HT-29 (cell line): ENCODE measurements at places on chromosomes 7 and 10.

DNA sequence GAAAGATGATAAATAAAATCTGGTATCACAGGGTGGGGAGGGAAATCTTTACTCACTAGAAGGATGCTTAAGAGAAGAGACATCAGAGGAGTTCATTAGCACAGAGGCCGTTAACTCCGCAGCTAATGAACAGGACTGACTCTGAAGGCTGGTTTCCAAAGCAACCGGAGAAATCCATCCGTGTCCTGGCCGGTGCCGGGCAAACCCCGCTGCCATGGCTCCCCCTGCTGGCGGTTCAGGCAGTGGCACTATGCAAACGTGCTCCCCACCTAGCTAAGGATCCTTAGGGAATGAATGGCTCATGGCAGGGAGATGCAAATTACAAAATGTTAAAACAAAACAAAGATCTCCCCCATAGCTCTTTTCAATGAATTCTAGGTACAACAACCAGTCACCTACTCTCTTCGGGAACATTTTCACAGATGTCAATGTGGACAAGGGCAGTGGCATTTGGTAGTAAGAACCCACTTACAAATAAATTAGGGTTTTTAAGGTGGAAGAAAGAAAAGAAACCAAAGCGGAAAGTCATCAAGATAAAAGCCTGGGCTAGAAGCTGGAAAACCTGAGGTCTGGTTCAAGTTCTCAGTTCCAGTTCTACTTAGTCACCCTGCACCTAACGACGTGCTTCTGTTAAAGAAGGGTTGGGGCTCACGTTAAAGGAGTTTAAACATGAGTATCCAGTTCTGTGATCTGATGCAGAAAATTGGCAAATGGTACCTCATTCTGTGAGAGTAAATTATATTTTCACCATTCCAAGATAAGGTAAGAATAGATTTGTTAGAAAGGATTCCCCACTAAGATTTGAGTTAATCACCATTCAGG, 138.2 kb downstream of the SVIL start:
- DNase-seq = peak; percentile 80

DNA sequence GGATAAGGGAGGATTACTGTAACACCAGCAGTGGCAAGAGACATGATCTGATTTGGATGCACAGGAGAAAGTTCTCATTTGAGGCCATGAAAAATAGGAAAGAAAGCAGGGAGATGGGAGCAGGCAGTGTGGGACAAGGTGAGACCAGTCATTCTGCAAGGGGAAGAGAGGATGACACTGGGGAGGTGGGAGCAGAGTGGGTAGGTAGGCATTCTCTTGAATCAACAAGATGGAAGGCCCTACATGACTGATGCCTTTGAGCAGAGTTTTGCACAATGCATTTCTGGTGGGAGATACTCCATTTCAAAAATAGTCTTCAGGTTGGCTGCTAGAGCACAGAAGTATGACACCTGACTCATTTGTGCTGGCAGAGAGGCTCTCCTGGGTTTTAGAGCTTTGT, 10.5 kb downstream of the RPS24 start:
- DNase-seq = no peak

DNA sequence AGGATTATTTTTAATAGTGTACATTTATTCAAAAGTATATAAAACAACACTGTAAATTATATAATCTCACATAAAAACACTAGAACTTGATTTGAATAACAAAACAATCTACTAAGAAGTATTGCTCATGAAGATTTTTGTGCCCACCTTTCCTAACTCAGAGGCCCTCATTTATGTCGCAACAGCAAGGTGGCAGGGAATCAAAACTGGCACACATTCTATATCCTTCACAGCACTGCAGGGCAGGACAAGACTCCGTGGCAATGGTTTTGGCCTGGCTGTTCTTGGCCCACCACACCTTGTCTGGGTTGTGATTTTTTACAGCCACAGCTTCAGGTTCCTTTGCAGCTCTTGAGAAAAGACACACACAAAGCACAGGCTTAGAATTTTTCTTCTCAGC, 3.4 kb upstream of the CUZD1 start:
- no peak for DNase-seq

DNA sequence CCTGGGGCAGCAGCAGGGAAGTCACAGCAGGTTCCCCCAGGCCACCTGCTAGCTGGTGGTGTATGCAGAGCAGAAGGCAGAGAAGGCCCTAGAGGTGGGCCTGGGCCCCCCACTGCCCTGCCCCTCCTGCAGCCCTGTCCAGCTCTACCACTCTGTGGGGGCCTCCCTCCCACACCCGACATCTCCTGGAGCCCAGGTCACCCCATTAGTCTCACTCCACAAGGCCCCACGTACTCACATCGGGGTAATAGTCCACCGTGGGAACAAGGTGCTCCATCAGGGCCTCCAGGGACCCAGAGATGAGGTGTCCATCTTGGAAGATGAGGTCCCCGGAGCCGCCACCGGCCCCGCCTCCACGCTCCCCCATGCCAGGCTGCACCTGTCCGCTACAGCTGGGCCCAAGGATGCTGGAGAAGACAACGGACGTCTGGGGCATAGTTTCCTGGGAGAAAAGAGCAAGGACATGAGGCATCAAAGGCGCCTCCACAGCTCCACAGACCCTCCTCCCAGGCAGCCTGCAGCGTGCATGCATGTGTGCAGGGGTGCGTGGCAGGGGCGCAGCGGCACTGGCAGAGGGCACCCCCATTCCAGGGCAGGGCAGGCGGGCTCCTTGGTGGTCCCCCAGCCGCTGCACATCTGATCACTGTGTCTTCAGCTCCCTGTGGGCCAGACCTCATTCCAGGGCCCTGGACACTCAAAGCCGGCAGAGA, 61.0 kb downstream of the RASGEF1A start:
- no peak for DNase-seq

DNA sequence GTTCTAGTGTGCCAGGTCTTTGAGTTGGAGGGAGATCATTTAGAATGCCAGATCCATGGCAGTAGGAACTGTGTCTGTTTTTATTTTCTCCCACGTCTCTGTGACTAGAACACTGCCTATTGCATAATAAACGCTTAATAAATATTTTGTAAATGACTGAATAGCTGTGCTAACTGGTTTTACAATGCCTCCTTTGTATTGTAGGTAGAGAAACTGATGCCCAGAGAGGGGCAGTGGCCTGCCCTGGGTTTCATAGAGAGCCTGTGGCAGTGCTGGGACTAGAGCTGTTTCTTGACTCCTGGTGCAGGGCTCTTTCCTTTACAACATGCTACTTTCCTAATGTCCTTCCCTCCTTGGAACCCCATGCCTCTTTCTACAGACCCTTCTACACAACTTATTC, 2.5 kb downstream of the TAS2R5 start:
- DNase-seq = no peak

GRCh38 chr7:1049006-1049741, 4.8 kb downstream of the GPR146 start:
- no peak for DNase-seq

GRCh38 chr7:65475734-65476319, 102.2 kb downstream of the ZNF92 start:
- peak; percentile 60 for DNase-seq

DNA sequence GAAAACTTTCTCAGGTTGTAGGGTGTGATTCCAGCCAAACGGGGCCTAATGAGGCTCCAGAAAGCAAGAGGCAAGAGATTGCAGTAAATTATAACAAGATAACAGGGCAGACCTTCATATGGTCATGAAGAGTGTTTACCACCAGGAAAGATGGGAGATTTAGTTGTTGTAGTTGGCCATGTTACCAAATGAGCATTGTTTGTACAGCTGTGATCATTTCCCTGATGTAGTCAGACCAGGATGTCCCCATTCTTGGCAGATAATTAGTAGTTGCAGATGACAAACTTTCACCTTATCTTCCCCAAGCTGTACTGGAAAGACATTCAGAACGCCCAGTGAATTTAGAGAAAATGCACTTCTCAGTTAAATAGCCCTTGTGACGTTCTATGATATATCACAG, 630.8 kb downstream of the ANKRD7 start:
- DNase-seq = no peak

GRCh38 chr7:144483189-144483588, 79.7 kb upstream of the NOBOX start:
- DNase-seq = no peak

GRCh38 chr10:96500519-96500918, 13.2 kb downstream of the TLL2 start:
- no peak for DNase-seq

DNA sequence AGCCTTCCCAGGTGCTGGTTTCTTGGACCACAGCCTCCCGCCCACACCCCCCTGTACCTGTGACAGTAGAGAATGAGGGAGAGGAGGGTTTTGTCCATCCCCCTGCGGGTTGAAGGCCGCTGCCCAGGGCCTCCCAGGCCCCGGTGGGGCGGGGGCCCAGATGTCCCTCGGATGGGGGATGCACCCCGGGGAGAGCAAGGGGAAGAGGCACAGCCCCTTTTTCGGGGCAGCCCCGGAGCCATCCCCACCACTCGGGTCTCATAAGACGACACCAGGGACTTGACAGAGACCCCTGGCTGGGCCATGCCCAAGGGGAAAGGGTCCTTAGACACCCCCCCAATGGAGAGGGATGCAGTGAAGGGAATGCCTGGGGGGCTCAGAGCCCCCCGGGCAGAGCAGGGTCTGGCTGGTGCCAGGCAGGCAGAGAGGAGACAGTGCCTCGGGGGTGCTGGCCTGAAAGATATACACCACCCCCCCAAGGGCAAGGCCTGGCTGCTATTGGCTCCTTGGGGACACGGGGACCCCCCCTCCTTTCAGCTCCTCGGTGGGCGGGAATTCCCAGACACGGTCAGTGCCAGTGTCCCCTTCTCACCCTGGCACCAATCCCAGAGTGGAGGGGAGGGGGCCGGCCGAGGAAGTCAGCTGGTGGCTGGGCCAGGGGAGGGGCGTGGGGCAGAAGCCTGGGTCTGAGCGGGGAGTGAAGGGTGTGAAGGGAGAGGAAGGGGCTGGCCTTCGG, 3.7 kb upstream of the SPACDR start:
- no peak for DNase-seq

- DNase-seq = no peak
Measured at GRCh38 chr7:103141753-103142404, 7.0 kb downstream of the NAPEPLD start.

GRCh38 chr7:110442381-110442837, 648.5 kb upstream of the LRRN3 start:
- DNase-seq = peak; percentile 94

GRCh38 chr7:70470746-70471145, 661.2 kb upstream of the GALNT17 start:
- peak; percentile 17 for DNase-seq

- DNase-seq = no peak
Measured at GRCh38 chr10:54282012-54282411, 519.0 kb downstream of the PCDH15 start.

- DNase-seq = no peak
Measured at GRCh38 chr7:326273-326672, 36.3 kb downstream of the FOXL3 start.

GRCh38 chr7:135386181-135386580, 123.7 kb downstream of the CNOT4 start:
- no peak for DNase-seq

DNA sequence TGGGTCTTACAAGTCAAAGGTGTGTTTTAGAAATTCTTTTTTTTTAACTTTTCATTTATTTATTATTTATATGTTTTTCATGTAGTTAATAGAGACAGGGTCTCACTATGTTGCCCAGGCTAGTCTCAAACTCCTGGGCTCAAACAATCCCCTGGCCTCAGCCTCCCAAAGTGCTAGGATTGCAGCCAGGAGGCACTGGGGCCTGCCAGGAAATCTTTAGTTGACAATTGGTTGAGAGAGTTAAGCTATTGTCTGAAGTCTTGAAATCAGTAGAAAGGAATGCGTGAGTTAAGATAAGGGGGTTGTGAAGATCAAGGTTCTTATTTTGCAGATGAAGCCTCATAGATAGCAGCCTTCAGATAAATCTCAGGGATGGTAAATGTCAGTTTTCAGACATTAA, 245.4 kb upstream of the GALNT17 start:
- DNase-seq = no peak

GRCh38 chr7:90465816-90466215, 3.6 kb upstream of the PTTG1IP2 start:
- DNase-seq = no peak

GRCh38 chr10:115829521-115830205, 443.3 kb downstream of the GFRA1 start:
- DNase-seq = no peak

- DNase-seq = no peak
Measured at GRCh38 chr7:82985144-82985802, 177.4 kb downstream of the PCLO start.

DNA sequence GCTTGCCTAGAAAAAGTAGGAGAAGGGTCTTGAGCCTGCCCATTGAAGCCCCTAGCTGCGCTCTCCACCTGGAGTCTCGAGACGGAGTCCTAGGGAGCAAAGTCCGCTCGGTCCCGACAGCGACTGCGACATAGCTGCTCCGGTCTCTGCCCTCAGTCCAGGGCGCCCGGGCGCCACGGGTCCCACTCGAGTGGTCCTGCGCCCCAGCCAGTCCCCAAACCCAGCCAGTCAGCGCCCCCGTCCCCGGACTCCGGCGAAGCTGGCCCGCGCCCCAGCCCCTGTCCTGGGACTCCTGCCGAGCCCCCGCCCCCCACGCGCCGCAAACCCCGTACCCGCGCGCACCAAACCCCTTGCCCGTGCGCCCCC, 490 bp downstream of the TNS3 start:
- peak; percentile 58 for DNase-seq

DNA sequence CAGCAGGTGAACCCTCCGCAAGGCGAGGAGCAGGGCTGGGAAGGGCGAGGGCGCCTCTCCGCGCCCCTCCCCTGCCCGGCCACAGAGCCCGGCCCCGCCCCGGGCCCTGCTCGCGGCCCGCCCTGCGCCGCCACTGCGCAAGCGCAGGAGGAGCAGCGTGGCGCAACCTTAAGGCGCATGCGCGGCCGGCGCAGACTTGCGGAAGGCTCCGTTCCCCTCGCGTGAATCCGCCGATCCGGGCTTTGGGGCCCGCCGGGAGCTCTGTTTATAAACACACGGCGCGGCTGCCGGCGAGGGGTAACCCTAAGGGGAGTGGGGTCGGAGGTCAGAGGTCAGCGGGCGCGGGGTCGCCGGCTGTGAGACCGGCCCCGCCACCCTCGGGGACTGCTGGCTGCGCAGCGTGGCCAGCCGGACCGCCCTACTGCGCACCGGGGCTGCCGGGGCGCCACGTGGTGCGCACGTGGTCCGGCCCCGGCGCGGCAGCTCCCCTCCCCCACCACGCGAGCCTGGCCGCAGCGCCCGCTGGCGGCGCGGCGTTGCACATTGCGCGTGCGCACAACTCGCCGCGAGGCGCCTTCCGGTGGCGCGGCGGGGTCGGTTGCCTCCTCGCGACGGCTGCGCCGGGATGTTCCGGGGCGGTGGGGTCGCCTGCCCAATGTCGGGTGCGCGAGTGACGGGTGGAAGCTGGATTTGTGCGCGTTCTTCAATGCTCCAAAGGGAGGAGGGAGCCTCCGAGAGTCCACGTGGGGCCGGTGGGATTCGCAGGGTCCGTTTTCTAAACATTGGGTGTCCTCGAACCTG, 40.2 kb upstream of the FOXK1 start:
- peak; percentile 97 for DNase-seq
